ENCODE measurements at places on chromosomes 2 and 18. TPM values are rescaled to one million over a fixed set of nuclear protein-coding genes. Genes with fewer than 3 reads are reported as not detected.

- DNase-seq = no peak
These were observed 156.4 kb downstream of the SMAD7 start for GRCh38 chr18:48794251-48794970.

ATP8B1 gene
- total RNA-seq = 16.7 TPM

- DNase-seq = no peak
These were observed 392.4 kb downstream of the ALK start for GRCh38 chr2:29528891-29529520.

MCEE gene
- total RNA-seq = 15.8 TPM

KIAA2012 gene
- not detected for total RNA-seq

DNA sequence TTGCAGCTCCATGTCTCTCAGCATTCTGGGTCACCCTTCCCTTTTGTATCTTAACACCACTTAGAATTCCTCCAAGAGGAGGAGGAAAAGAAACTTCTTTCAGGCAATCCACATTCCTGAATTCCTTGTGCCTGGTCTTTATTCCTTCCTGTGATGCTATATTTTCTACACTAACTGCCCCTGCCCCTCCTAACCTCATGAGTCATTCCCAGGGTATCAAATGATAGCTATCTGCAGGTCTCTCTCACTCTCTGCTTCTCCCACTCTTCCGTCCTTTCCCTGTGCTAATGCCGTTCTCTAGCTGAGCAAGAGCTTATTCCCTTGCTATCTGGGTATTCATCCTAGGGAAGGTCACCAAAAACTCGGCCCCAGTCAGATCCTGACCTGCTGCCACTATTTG is 395.0 kb upstream of the TCF4 start:
- no peak for DNase-seq

GRCh38 chr2:119474371-119475224 is 42.9 kb downstream of the TMEM37 start:
- no peak for DNase-seq

TUBA4B gene
- not detected for total RNA-seq

DNA sequence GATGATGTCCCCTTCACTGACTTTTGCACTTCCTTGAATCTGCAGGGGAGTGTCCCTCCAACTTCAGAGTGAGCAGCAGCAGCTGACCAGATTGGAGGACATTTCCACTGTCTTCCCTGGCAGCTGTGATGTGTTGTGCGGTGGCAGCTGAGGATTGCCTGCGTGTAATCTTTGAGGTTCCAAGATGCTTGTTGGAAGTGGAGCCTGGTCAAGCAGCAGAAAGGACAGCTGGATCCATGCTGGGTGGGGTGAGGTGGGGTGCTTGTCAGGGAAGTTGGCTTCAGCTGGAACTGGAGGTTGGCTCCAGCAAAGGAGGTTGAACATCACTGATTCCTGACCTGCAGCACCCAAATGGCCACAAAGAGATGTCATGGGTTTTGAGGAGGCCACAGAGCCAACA is 64.8 kb downstream of the ST3GAL5 start:
- no peak for DNase-seq

Data from PC-9 (cell line).